Left renal cortex interstitium (tissue), 4 donors: ENCODE measurements at places on chromosomes 1 and 21.

GRCh38 chr1:207987164-207987563, 76.2 kb upstream of the CD34 start:
- no peak for DNase-seq

GRCh38 chr1:93807311-93807930, 71.6 kb downstream of the DNTTIP2 start:
- DNase-seq: no peak

- DNase-seq: no peak
Measured at GRCh38 chr1:113053344-113054126, 19.5 kb upstream of the LRIG2 start.

DNA sequence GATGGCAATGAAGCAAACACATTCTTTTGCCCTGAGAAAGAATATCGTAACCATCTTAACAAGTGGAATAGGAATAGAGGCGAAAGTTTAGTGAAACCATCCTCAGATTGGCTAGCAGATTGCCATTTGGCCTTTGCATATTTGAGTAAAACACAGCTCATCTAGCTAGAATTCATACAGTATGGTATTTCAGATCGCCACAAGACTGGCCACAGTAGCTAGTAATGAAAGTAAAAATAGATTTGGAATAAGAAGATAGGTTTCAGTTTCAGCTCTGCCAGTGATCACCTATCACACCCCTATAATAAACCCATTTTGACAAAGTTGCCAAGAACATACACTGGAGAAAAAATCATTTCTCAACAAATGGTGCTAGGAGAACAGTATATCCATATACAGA, 294.9 kb downstream of the LRRIQ3 start:
- no peak for DNase-seq

DNA sequence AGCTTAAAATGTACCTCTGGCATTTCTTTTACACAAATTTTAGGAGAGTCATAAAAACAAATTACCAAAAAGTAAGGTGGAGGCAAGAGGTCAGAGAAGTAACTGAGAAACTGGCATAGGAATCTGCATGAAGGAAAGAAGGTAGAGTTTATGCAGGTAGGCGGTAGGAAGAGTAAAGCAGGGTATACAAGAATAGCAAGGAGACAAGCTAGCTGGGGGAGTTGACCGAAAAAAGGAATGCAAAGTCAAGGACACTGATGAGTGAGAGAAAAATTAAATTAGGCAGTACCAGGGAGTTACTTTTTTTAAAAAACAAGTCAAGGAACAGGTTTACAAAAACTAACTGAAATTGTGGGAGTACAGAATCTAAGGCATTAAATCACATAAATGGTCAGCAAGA, 56.0 kb downstream of the FOXJ3 start:
- DNase-seq: no peak

- no peak for DNase-seq
Measured at GRCh38 chr1:209648346-209648745, 3.9 kb downstream of the LAMB3 start.

DNA sequence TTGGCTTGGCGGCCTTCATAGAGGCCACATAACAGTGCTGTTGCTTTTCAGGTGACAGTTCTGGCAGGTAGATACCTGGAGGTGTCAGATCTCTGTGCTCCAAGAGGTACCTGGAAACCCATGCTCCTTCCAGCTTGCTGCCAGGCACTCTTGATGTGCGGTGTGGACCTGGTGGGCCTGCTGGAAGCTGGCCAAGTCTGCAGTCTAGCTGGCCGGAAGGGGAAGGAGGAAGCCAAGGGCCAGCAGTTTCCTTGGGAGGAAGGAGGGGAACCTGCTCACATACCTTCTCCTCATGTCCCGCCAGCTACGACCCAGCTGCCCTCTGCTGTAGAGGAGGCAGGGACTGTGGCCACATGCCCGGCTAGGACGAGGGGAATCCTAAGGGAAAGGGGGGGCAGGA, 166.4 kb upstream of the AJAP1 start:
- DNase-seq: no peak

GRCh38 chr1:228371741-228372182, 34.9 kb downstream of the TRIM11 start:
- no peak for DNase-seq

DNA sequence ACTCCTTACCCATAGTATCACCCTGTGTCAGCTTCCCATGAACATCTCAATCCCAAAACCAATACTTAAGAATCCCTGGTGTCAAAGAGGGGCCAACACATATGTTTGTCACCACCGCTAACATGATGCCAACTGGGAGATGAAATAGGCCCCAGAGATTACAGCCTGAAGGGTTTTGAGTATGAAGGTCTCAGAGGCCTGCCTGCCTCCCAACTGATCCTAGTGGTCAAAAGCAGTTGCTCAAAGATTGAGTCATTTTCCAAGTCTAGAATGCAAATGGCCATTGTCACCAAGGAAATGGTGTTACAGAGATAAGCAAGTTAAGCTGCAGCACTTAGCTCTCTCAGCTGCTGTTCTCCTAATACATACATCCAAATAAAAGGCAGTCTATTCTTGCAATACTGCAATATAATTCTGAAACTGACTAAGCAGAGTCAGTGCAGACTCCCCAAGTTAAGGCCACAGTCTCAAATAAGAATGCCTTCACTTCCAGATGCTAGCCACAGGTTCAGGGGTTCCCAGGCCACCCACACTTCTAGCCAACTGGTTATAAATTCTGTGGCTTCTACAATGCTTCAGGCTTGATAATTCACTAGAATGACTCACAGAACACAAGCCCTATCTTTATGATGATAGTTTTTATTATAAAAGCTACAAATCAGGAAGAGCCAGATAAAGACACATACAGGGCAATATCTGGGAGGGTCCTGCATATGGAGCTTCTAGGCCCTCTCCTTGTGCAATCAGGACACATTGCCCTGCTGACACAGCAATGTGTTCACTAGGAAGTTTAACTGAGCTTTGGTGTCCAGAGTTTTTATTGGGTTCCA, 18.7 kb downstream of the DUSP10 start:
- DNase-seq: no peak

DNA sequence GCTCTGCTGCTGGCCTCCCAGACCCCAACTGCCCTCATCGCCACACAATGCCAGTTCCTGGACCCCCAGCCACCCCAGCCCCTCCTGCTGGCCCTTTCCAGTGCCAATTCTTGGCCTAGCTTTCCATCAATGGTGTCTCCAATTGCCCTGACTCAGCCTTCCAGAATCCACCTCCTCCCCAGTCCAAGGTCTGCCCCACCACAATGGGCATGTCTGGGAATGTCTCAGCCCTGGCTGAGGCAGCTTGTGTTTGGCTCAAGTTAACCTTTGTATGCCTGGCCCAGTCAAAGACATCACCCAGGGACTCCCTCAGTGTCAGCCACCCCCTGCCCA, 16.4 kb downstream of the ALDH4A1 start:
- no peak for DNase-seq

DNA sequence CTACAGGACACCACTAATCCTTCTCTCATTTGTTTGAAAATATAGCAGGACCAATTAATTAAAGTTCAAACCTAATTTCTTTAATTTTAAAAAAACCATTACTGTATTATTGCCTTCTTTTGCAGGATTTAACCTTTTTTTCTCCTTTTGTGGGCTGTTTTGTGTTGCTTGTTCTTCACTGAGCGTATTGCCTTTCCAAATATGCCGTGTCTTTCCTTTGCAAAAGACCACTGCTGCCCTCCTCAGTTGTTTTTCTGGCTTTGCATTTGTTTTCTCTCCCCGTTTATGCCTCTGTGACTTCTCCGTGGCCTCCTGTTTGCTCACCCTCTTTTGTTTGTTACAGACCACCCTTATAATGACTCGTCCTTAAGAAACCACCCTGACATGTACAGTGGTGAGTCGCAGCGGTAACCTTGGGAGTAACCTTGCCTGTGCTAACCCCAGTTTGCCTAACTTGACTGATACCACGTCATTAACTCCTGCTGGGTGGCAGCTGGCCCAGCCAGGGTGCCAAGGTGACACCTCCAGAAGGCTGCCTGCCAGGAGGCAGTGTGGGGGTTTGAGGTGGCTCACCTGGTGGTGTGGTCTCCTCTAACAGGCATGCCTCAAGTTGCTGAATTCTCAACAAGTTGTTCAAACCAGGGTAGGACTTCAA, 81.1 kb upstream of the CNTN2 start:
- no peak for DNase-seq

DNA sequence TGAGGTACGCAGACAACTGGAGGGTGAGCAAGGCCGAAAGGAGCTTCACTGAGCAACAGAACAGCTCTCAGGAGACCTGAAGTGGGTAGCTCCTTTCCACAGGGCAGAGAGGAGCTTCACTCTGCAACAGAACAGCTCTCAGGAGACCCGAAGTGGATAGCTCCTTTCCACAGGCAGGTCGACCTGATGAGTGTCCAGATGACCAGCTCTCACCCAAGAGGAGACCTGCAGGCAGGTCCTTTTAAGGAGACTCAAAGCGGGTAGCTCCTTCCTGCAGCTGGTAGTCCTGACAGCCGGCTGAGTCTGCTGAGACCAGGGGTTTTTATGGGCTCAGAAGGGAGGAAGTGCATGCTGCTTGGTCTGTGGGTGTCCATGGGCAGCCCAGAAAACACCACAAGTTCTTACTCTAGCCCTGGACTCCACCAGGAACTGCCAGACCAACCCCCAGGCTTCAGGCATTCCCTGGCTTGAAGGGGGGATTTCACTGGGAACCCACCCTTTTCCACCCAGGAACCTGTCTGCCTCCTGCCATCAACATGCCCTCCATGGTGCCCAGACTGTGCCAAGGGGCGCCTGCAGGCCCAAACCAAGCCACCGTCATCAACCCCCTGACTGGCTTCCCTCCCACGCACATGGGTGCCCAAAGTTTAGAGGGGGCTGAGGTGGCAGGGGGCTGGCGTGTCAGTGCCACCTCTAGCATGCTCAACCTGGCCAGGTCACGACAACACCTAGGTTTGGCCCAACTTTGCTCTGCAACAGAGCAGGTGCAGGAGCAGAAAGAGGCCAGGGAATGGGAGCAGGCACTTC, 43.6 kb downstream of the ZBTB8OS start:
- DNase-seq: no peak

- no peak for DNase-seq
Measured at GRCh38 chr1:24727501-24728216, 17.6 kb upstream of the CLIC4 start.

- DNase-seq: no peak
Measured at GRCh38 chr1:19945914-19946313, 22.5 kb upstream of the PLA2G2E start.

GRCh38 chr1:10856176-10856683, 59.8 kb upstream of the CASZ1 start:
- no peak for DNase-seq
